ENCODE measurements at places on chromosomes 3 and 15.
A peak's percentile ranks its signal among the peaks of the same experiment; 100 is the strongest.

DNA sequence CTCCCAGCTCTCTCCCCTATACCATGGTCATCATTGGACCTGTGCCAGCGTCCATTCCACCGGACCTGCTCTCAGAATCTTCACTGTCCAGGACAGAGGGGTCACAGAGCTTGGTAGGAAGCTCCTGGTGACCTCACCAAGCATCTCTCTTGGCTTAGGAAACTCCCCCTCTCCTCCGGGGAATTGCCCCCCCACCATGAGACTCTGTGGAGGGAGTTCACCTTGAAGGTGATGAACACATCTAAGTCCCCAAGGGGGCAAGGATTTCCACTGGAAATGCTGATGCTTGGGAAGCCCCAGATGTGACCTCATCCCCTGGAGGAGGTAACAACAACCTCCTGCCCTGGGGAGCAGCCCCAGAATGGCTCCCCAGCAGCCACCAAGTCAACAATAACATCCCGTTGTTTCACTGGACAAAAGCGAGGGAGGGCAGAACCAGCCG lies 3.2 kb downstream of the SEMA7A start:
- DNase-seq: no peak

GRCh38 chr3:180626844-180627243 lies 24.9 kb downstream of the TTC14 start:
- no peak for DNase-seq

- no peak for DNase-seq
Observed at GRCh38 chr15:31516440-31516839, 189.8 kb downstream of the KLF13 start.

DNA sequence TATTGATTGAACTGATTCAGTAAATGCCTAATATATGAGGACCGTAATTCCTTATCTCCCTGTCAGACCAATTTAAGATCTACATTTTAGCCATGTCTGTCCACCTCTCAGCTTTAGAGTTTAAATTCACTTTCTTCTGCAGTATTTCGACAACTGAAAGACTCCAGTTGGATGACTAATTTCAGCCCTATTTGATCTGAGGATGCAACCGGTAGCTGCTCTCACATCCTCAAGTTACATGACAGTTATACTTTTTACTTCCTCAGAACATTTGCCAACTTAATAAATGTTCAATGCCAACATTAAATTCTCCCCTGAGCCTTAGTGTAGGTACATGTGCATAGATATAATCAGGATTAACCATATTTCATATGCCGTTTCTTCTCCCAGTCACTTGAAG lies 2.5 kb upstream of the HHLA2 start:
- DNase-seq: no peak

- peak; percentile 34 for DNase-seq
Observed at GRCh38 chr3:37779289-37780152, 82.2 kb upstream of the CTDSPL start.

DNA sequence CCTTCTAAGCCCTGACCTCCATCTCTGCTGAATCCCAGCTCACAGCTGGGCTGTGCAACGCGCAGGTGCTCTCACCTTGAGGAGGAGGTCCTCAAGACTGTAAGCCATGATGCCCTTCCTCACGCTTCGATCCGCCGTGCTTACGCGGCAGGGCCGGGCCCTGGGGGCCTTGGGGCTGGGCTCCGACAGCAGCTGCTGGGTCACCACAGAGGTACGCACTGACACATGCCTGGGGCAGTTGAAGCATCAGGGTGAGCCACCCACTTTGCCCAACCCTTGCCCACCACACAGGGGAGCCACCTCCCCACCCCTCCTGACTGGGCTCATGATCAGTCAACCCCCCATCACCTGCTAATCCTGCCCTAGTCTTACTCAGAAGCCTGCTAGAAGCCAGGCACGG lies 3.1 kb downstream of the CIDEC start:
- no peak for DNase-seq

- no peak for DNase-seq
Observed at GRCh38 chr3:14275962-14276909, 97.6 kb downstream of the LSM3 start.

- no peak for DNase-seq
Observed at GRCh38 chr3:116445311-116445841, at the start of gene LSAMP. Gene LSAMP, minus strand, starts transcription at chr3:116445487.

DNA sequence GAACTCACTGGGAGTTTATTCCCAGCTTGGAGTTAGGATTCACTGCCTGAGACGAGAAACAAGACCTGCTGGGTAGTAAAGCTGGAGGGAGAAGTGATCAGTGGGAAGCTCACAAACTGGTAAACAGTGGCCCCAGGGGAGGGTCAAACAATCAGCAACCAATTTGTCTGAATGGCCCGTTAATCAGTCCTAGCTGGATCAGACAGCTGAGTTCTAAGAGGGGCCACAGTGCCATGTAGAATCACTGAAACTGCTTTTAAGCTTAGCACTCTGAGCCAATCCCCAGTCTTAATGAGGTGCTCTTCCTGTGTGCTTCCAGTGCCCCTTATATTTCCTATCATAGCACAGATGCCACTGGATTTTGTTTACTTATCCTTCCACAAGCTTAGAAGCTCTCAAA lies 591.7 kb downstream of the RSL24D1 start:
- no peak for DNase-seq
